Activated naive CD4-positive, alpha-beta T cell (primary cell): ENCODE measurements at places on chromosomes 1 and 21.
A peak's percentile ranks its signal among the peaks of the same experiment; 100 is the strongest.

GRCh38 chr21:35050348-35051286 lies 1.5 kb upstream of the RUNX1 start:
- no peak for DNase-seq

GRCh38 chr1:18134324-18135046 lies 26.9 kb downstream of the IGSF21 start:
- no peak for DNase-seq

DNA sequence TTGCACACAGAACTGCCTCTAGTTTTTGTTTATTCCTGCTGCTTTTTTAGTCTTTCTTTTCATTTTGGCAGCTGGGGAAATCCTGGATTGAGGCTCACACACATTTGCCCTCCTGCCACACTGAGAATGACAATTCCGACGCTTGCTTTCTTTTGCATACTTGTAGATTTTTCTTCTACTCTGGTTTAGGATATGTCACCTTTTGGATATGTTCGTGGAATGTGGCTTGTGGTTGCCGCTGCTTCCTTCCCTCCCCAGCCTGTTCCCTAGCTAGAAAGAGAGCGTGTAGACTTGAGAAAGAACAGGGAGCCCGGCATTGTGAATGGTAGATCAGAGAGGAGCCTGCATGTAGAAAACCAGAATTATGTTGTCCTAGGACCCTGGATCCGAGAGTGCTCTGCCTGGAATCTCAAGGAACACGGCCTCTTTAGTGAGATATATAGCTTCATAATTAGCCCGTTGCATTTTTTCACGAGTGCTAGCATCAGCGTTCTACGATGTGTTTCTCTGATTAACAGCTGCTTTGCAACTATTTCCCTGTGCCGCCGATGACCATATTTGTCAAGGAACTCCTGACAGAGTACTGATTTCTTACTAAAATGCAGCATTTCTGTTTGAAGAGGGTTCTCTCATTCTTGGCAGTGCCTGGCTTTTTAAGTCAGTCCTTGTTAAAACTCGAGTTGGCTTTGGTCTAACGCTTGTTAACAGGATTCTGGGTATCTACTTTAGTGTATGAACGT lies 56.2 kb downstream of the PEX14 start:
- DNase-seq = no peak

DNA sequence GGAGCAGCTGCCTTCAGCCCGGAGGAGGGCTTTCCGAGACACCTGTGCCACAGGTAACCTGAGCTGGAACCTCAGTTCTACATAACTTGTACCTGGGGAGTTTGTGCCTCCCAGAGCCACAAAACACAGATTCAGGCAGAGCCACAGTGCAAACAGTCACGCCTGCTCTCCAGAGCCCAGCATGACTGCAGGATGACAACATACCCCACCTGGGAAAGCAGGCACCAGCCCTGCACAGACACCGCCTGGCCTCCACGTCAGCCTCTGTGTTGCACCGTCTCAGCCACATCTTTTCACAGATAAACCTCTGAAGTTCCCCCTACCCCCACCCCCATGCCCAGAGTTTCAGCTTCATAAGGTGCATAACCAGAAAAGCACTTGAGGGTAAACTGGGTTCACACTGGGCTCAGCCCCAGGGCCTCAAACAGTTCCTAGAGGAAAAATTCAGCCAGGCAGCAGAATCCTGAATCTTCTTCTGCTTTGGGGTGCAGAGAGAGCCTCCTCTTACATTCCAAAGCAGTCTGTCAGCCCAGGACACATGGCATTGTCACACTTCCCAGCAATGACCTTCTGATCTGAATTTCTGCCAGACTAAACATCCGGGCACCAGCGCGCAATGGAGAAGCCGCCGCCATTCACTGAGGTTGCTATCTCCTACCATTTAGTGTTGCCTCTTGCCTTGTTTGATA lies 229.5 kb downstream of the TOMM20 start:
- no peak for DNase-seq

GRCh38 chr1:36306902-36307456 lies 811 bp downstream of the SH3D21 start:
- peak; percentile 71 for DNase-seq

GRCh38 chr21:44994695-44995342 lies 55.0 kb downstream of the SLX9 start:
- no peak for DNase-seq

GRCh38 chr1:54919367-54920359 lies 32.7 kb upstream of the DHCR24 start:
- DNase-seq = no peak

DNA sequence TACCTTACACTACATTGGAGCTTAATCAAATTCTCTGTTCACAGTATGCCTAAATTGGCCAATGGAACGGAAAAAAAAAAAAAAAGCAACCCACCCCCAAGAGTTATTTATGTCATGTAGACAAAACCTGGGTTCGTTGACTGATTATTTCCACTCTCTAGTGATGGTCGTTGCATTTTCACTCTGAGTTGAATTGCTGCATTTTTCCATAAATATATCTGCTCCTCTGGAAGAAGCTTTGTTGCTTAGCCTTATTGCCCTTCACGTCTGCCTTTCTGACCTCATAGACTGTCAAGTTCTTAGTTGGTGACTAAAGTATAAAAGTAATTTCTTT lies 90.2 kb upstream of the RUNX1 start:
- DNase-seq = no peak

DNA sequence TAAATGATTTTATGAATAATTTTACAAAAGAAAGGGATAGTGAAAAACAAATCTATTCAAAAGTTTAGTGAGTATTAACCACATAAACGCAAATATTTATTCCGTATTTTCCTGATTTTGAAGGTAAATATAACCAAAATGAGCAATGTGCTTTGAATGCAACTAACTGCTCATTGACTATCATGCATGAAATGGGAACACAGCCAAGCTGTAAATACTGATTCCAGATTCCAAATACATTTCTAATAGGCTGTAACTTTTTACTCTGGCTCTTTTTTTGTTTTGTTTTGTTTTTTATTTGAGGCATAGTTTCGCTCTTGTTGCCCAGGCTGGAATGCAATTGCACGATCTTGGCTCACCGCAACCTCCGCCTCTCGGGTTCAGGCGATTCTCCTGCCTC lies 41.8 kb downstream of the SELENOF start:
- no peak for DNase-seq
